Activated CD4-positive, alpha-beta memory T cell treated with anti-CD3 and anti-CD28 coated beads for 36 hours (primary cell): ENCODE measurements at places on chromosomes 16 and 17. TPM values are rescaled to one million over a fixed set of nuclear protein-coding genes. Genes with fewer than 3 reads are reported as not detected.

DNA sequence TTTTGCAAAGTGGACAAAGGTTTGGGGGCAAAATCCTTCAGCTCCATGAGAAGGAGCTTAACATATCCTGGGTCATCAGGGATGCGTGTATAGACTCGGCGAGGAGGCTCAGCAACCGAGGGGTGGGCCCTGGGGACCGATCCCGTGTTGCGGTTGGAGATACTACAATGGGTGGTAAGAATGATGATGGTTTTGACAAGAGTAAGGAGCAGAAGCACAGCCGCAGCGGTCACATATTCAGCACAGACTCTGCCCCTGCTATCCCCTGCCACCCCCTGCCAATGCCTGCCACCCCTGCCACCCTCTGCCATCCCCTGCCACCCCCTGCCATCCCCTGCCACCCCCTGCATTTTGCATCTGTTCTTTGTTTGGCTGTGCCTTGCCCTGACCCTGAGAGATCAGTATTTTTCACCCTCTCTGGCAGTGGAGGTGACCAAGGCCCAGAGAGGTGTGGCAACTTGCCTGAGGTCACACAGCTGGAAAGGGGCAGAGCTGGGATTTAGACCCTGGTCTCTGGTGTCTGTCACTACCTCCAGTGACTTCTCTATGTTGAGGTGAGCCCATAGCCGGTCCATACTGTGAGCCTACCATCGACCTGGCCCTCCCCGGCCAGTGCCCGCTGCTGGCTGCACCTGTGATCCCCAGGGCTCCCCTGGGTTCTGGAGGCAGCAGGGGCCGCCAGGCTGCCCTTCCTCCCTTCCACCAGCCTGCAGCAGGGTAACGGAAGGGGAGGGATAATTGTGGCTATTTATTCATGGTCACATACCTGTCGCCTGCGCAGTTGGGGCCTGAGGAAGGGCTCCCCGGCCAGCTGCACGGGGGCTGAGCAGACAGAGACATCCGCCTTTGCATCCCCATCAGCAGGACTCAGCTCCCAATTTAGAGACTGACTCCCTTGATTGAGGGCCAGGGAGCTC is 74.9 kb upstream of the CBX4 start:
- no peak for DNase-seq

- DNase-seq: no peak
Observed at GRCh38 chr17:58569196-58569595, 54.8 kb upstream of the MTMR4 start.

- peak; percentile 88 for DNase-seq
Observed at GRCh38 chr17:67390646-67391361, 13.7 kb downstream of the PITPNC1 start.

DNA sequence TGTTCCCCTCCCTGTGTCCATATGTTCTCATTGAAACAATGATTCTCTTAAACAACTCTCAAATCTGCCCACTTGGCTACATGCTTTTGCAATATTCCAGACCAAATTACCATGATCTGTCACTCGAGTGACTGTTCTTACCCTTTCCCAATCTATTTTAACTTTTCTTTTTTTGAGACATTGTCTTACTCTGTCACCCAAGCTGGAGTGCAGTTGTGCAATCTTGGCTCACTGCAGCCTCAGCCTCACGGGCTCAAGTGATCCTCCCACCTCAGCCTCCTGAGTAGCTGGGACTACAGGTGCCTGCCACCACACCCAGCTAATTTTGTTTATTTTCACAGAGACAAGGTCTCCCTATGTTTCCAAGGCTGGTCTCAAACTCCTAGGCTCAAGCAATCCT is 58.8 kb upstream of the CLEC18A start:
- DNase-seq: no peak

GRCh38 chr17:47935961-47936360 is 5.4 kb upstream of the PNPO start:
- DNase-seq: no peak

DNA sequence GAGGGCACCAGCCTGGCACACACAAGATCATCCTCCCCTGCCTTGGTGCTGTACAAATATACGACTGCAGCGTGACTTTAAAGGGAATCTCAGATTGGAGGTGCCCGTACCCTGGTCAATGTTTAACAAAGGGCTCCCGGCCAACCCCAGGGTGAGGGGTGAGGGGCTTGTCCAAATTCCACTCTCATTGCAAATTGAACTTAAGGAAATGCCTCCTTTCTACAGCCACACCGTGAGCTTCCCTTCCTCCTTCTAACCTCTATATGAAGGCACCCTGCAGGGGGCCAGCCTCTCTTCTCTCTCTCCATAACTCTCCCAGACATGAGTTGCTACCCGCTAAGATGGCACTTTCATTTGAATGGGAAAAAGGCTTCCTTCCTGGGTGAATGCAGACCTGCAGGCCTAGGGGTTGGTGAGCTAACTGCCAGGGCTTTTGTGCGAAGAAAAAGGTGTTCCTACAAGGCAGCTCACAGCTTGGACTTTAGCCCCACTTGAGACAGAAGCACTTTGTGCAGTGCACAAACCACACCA is 76.6 kb downstream of the IRF8 start:
- no peak for DNase-seq

DNA sequence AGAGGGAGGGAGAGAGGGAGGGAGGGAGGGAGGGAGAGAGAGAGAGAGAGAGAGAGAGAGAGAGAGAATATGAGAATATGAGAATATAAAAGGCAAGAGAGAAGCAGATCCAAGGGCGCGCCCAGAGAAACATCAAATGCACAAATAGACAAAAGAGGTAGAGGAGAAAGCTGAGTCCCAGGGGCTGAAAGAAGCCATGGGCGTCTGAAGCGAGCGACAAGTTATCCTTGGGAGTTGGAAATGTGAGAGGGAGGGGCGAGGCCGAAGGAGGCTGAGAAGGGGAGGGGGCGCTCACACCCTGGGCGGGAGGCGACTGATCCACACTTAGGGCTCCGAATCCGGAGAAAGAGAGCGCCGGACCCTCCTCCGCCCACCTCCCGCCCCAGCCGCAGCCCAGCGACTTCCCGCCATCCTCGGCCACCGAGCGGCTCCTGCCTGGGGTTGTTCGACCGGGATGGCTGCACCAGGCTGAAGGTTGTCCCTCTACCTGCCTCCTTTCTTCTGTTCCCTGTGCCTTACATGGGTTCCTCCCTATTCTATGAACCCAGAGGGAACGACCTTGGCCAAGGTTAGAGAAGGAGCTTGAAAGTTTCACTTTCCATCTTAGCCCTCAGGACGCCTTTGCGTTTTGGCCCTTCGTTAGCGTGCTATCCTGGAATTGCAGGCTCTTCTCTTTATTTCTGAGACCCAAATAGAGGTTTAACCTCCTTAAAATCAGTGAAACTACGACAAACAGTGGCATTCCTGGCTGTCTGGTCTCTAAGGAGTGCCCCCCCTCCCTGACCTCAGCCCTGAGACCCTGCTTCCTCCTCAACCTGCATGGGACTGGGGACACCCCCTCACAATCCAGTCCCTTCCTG is 21.2 kb upstream of the HOXB9 start:
- no peak for DNase-seq

DNA sequence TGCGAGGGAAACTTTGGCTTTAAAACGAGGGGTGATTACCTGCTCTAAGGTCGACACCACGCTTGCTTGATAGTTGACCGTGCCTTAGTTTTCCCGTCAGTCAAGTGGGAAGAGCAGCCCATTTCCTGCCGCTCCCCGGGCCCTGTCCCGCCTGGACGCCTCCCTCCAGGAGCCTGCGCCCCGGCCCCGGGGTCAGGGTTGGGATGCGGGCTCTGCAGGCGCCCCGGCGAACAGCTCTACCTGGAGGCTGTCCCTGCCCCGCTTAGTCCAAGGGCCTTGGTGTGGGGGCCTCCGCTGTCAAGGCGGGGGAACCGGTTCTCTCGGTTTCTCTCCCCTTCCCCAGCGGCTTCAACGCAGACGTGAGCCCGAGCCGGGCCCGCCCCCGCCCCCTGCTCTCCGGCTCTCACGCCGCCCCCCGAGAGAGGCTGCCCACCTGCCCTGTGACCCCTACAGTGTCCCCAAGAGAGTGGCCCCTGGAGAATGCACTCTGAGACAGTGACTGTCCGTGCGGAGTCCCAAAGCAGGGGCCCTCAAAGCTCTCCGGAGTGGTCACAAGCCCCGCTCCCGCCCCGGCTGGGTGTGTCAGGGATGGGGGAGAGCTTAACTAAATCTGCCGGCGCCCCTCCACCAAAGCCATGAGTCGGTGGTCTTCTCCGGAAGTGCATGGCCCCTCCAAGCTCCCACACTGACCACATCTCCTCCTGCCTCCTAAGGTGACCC is 117.4 kb upstream of the SMURF2 start:
- DNase-seq: no peak

GRCh38 chr17:47821031-47821423 is 567 bp downstream of the OSBPL7 start:
- DNase-seq: no peak

DNA sequence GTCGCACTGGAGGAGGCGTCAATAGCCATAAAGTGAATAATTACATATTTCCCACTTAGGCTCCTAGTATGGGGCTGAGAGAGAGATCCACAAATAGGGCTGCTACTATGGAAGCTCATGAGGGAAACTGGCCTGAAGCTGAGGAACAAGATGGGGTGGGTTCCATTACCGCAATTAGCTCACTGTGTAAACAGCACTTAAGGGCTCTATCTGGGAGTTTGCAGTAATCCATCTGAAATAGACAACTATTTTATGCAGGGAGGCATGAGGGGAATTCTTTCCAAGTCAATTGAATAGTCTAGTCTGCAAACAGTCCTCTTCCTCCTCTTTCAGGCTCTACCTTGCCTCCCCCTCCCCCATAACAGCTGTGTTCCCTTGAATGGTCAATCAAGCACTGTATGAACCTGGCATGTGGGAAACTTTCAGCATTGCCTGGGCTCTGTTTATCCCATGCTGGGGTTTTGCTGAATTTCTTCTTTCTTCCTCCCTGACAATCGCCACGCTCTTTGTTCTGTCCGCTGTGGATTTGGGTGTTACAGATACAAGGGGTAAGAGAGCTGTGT is 56.1 kb upstream of the MAF start:
- no peak for DNase-seq

DNA sequence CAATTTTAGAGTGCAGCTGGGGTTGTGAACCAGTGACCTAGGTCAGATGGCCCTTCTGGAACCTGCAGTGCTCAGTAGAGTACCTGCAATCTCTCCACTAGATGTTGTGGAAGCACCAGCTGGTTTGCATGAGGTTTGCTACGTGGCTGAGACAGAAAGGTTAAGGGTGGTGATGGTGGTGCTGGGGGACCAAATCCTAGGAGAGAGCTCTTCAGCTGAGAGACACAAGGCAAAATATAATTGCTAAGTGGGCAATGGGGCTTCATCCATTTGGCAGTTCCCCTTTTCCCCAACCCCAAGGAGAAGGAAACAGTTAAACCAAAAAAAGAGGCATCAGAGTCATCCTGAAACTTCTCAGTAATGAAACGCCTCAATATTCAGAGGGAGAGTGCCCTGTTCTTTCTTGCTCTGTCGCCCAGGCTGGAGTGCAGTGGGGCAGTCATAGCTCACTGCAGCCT is 13.9 kb downstream of the ITPRIPL2 start:
- peak; percentile 33 for DNase-seq

DNA sequence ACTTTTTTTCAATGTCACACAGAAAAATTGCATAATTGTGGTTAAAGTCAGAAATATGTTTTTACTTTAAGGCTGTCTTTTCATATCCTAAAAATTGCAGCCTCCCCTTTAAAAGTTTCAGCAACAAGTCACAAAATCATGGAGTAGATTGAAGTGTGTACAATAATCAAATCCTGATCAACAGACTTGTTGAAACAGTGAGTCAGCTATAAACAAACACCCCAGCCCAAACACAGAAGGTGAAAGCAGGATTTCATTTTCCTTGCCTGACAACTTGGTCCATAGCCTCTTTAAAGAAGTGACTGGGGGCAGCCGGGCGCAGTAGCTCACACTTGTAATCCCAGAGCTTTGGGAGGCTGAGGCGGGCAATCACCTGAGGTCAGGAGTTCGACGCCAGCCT is 59.9 kb downstream of the WNT3 start:
- no peak for DNase-seq

- no peak for DNase-seq
Observed at GRCh38 chr16:69193855-69194254, 6.9 kb downstream of the SNTB2 start.

DNA sequence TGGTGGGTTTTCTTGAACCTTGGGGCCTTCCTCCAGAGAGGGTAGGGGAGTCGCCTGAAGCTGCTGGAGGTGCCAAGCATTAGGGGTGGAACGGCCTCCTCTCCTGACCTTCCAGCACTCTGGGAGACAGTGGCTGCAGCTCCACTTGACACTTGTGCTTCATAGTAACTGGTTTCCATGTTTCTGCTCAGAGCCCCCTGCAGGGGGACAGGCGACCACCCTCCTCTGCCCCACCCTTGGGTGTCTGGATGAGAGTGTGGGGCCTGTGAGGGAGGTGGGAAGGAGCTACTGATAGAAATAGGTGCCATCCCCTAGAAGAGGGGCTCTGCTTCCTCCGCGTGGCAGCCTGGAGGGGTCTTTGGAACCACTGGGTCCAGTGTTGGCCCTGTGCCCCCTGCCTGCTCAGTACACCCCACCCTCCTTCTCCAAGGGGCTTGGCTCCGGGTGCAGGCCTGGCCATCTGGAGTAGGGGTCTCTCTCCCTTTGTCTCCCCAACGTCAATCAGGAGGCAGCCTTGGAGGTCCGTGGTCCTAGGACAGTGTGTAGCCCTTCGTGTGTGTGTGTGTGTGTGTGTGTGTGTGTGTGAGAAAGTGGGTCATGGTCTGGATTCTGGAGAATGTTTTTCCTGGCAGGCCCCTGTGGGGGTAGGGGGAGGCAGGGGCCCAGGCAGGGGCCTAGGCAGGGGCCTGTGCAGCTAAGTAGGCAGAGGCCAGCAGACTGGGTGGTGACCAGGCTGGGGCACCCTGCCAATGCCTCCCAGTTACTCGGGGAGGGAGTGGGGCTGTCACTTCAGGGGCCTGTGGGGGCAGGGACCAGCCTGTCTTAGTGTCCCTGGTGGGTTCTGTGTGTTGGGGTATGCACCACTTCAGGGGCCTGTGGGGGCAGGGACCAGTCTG is 4.9 kb downstream of the LASP1 start:
- no peak for DNase-seq

DNA sequence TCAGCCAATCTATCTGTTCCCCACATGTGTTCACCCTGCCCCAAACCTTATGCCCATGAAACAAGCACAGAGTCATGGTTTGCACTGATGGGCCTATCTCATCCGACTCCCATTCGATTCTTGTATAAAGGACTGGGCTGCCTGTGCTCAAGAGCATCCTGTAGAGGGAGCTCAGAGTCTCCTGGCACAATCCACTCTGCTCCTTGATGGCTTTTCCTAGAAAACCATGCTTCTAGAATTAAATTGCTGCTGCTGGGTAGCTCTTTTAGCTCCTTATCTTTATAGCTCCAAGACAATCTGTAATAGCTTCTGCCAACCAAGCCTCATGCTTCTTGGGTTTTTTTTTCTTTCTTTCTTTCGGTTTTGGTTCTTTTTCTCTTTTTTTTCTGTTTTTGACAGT is 9.7 kb downstream of the ZNF19 start:
- DNase-seq: no peak

The NHERF2 gene
- 1.4 TPM for total RNA-seq

The ODAD4 gene
- 0.77 TPM for total RNA-seq

The OR1F1 gene
- total RNA-seq: not detected

The PPP1R27 gene
- total RNA-seq: not detected

The KRT17 gene
- total RNA-seq: not detected

The CCDC200 gene
- not detected for total RNA-seq

The RNU2-1 gene
- total RNA-seq: 5,509 TPM

The C17orf50 gene
- not detected for total RNA-seq

The DHX8 gene
- total RNA-seq: 47.8 TPM

The PRAC1 gene
- total RNA-seq: not detected
